ENCODE measurements at places on chromosomes 11 and 22. TPM values are rescaled to one million over a fixed set of nuclear protein-coding genes. Genes with fewer than 3 reads are reported as not detected.

- no peak for DNase-seq
- H3K36me3 ChIP-seq = peaks cover 95% of the 10 kb centered on the region
- peaks cover 24% of the 10 kb centered on the region for H3K4me1 ChIP-seq
- H3K27me3 ChIP-seq = no peaks in the 10 kb centered on the region
- no peak overlapping the region for H3K27ac ChIP-seq
These were observed 34.1 kb upstream of the PARVB start for GRCh38 chr22:43990044-43990443.

GRCh38 chr11:126403022-126403581, 47.6 kb downstream of the ST3GAL4 start:
- H3K4me1 ChIP-seq = peaks cover 18% of the 10 kb centered on the region
- H3K27me3 ChIP-seq = no peaks in the 10 kb centered on the region
- no peak overlapping the region for H3K27ac ChIP-seq
- H3K36me3 ChIP-seq = peaks cover 17% of the 10 kb centered on the region
- H3K4me3 ChIP-seq = no peak overlapping the region

GRCh38 chr11:65498977-65499712, at the start of gene MALAT1:
Gene MALAT1 (plus strand): TSS chr11:65499045.
- peaks cover 35% of the 10 kb centered on the region for H3K4me1 ChIP-seq
- H3K36me3 ChIP-seq = peaks cover 16% of the 10 kb centered on the region
- peak within 1 kb of the TSS; percentile 72 for H3K4me3 ChIP-seq
- peak; percentile 97 for DNase-seq

GRCh38 chr22:29152045-29152953, 53.4 kb upstream of the EMID1 start:
- H3K36me3 ChIP-seq = no peaks in the 10 kb centered on the region
- peaks cover 51% of the 10 kb centered on the region for H3K27me3 ChIP-seq
- H3K4me3 ChIP-seq = peak overlapping the region; percentile 4
- H3K4me1 ChIP-seq = peaks cover 60% of the 10 kb centered on the region
- DNase-seq = peak; percentile 75

DNA sequence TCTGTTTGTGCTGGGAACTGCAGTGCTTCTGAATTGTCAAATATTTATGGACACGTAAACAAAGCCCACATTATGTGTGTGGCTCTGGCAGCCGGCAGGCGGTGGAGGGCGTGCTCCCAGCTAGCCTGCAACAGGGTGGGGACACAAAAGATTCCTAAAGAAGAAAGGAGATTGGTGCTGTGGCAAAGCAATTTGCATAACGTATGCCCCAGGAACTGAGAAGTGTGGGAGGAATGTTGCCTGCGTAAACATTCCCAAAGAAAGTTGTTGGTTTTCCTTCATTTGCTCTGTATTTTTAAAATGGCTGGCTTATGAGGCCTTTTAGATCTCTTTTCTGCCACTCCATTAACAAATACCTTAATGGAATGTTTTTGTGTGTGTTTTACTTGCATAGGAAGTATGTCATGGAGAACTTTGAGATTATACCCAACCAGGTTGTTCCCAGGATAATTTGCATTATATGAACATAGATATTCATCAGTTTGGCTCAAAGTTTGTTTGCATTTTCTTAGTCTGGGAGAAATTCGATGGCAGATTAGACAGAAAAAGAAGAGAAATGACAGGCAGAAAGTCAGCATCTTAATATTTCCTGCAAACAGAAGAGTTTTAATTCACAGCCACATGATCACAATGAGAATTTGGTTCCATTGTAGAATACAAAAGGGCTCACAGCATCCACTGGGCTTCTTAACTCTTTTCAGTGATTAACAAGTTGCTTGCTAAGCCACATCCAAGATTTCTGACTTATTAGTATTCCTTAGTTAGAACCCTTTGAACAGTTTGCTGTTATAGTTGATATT, 41.8 kb upstream of the DLAT start:
- H3K4me3 ChIP-seq = no peak overlapping the region
- DNase-seq = no peak
- peaks cover 24% of the 10 kb centered on the region for H3K27me3 ChIP-seq
- no peak overlapping the region for H3K27ac ChIP-seq

- no peaks in the 10 kb centered on the region for H3K36me3 ChIP-seq
- no peak overlapping the region for H3K27ac ChIP-seq
- no peaks in the 10 kb centered on the region for H3K4me1 ChIP-seq
- no peak for DNase-seq
- H3K27me3 ChIP-seq = no peaks in the 10 kb centered on the region
These were observed 28.4 kb upstream of the SCN3B start for GRCh38 chr11:123682696-123683410.

DNA sequence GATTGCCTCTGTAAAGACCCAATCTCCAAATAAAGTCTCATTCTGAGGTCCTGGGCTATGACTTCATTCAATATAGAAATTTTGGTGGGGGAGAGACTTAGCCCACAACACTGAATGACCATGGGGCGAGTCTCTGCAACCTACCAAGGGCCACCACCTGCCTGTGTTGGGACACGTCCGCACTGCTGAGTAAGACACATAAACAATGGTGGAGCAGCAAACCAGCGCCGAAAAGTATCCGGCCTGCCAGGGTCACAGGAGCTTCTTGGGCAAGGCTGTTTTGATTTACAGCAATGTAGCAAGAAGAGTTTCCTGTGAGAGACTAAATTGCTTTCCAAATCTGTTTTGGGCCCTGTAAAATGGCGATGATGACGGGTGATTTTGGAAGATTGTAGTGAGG, 122.3 kb downstream of the SHANK2 start:
- H3K4me3 ChIP-seq = no peak overlapping the region
- no peaks in the 10 kb centered on the region for H3K4me1 ChIP-seq
- H3K27ac ChIP-seq = no peak overlapping the region
- no peaks in the 10 kb centered on the region for H3K27me3 ChIP-seq
- DNase-seq = peak; percentile 54

DNA sequence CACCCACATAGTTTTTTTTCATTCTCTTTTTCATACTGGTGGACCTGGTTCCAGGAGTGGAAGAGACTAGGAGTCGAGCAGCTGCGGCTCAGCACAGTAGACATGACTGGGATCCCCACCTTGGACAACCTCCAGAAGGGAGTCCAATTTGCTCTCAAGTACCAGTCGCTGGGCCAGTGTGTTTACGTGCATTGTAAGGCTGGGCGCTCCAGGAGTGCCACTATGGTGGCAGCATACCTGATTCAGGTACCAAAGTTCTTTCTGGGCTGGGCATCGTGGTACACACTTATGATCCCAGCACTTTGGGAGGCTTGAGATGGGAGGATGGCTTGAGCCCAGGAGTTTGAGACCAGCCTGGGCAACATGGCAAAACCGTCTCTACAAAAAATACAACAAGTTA, 4.2 kb downstream of the PTPMT1 start:
- no peak overlapping the region for H3K27ac ChIP-seq
- H3K4me3 ChIP-seq = no peak overlapping the region
- H3K36me3 ChIP-seq = peaks cover 9% of the 10 kb centered on the region
- H3K4me1 ChIP-seq = peaks cover 11% of the 10 kb centered on the region
- no peaks in the 10 kb centered on the region for H3K27me3 ChIP-seq

- no peak overlapping the region for H3K4me3 ChIP-seq
- no peak overlapping the region for H3K27ac ChIP-seq
- H3K27me3 ChIP-seq = no peaks in the 10 kb centered on the region
- H3K36me3 ChIP-seq = no peaks in the 10 kb centered on the region
- peaks cover 2% of the 10 kb centered on the region for H3K4me1 ChIP-seq
These were observed 4.4 kb upstream of the MEN1 start for GRCh38 chr11:64814712-64815187.

DNA sequence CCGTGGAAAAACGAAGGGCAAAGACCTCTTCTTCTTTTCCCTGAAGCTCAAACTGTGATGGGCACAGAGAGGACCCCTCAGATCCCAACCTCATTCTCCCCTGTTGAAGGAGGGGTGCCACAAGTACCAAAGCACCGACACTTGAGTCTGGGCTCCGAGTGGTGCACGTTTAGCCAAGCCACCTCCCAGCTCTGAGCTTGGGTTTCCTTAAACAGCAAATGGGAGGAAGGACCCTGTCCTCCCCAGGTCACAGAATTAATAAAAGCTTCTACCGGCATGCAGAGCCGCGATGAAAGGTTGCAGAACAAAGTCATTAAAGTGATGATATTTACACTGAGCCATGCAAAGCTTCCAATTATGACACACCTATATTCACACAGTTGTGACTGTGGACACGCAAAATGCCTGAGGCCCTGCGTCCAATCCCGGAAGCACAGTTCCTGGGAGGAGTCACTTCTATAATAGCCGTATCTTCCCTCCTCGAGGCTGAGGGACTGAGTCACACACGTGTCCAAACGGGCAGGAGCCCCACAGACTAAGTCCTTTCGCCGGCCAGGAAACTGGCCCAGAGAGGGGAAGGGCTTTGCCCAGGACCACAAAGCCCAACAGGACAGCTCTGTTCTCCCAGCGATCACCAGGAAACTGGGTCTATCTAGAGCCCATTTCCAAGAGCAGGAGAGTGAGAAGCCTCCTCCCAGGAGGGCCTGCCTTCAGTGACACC, 922 bp upstream of the CSNK1E start:
- H3K4me1 ChIP-seq = peaks cover 30% of the 10 kb centered on the region
- no peaks in the 10 kb centered on the region for H3K36me3 ChIP-seq
- H3K4me3 ChIP-seq = peak overlapping the region; percentile 23
- DNase-seq = no peak
- peak overlapping the region; percentile 63 for H3K27ac ChIP-seq
- no peaks in the 10 kb centered on the region for H3K27me3 ChIP-seq

DNA sequence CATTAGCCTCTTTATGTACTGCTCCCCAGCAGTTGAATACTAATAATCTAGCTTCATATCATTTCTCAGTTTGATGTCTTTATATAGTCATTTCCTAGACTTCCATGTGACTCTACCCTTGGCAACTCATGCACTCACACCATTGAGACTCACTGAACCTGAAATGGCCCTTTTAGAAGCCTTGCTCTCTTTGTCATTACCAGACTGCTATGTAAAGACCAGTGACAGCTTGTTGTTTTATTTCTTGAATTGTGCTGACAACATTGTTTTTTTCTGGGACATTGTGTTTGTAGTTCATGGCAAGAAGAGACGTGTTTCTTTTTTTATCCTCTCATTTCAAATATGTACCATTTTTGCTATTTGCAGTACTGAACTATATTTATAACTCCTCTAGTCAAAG, 256.5 kb downstream of the CNTN5 start:
- no peak overlapping the region for H3K4me3 ChIP-seq
- no peaks in the 10 kb centered on the region for H3K36me3 ChIP-seq
- no peak overlapping the region for H3K27ac ChIP-seq
- no peaks in the 10 kb centered on the region for H3K27me3 ChIP-seq
- DNase-seq = no peak
- no peaks in the 10 kb centered on the region for H3K4me1 ChIP-seq

- no peak overlapping the region for H3K27ac ChIP-seq
- DNase-seq = no peak
- no peaks in the 10 kb centered on the region for H3K4me1 ChIP-seq
- H3K27me3 ChIP-seq = no peaks in the 10 kb centered on the region
These were observed 2.0 kb downstream of the ARHGAP32 start for GRCh38 chr11:129190087-129190486.

- peak overlapping the region; percentile 55 for H3K27ac ChIP-seq
- H3K4me1 ChIP-seq = no peaks in the 10 kb centered on the region
- no peak overlapping the region for H3K4me3 ChIP-seq
- no peaks in the 10 kb centered on the region for H3K36me3 ChIP-seq
These were observed 17.5 kb upstream of the ACCSL start for GRCh38 chr11:44029977-44030911.

GRCh38 chr22:46072110-46072881, 78.0 kb upstream of the PPARA start:
- no peaks in the 10 kb centered on the region for H3K27me3 ChIP-seq
- peak overlapping the region; percentile 75 for H3K4me3 ChIP-seq

DNA sequence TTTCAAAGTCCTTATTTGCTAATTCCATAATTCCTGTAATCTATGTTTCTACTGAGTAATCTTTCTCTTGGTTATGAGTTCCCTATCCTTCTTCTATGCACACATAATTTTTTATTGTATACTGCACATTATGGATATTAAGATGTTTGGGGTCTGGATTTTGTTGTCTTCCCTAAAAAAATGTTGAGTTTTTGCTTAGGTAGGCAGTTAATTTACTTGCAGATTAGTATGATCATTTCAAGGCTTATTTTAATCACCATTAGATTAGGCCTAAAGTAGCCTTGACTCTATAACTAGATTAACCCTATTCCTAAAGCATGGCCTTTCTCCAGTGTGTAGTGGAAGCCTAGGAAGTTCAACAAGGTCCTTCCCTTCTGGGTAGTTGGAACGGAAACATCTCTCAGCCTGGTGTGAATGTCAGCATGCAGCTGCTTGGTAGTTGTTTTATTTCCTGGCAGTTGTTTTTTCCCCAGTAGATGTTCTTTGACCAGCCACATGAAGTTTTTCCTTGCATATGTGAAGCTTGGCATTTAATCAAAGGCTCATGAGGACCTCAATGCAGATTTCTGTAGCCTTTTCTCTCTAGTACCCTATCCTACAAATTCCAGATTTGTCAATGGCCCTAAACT, 419.3 kb upstream of the NARS2 start:
- no peak overlapping the region for H3K4me3 ChIP-seq
- no peaks in the 10 kb centered on the region for H3K36me3 ChIP-seq
- DNase-seq = no peak
- no peak overlapping the region for H3K27ac ChIP-seq
- H3K4me1 ChIP-seq = no peaks in the 10 kb centered on the region

GRCh38 chr11:92340839-92341238, 116.2 kb downstream of the FAT3 start:
- H3K27ac ChIP-seq = no peak overlapping the region
- no peak for DNase-seq
- H3K4me1 ChIP-seq = no peaks in the 10 kb centered on the region
- H3K4me3 ChIP-seq = no peak overlapping the region

DNA sequence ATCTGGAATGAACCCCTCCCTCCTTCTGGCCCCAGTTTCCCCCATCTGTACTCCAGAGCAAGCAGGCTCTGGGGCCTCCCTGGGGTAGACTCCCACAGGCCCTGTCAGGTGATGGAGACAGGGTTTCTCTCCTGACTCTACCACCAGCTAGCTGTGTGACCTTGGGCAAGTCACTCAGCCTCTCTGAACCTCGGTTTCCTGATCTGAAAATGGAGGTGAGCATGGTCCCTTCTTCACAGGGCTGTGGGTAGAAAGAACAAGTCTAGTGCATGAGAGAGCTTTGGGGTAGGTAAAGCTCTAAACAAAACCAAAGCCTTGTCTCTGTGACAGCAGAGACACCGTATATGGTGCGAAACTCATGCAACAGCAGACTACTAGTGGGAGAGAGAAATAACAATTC, 5.6 kb downstream of the CD5 start:
- H3K36me3 ChIP-seq = no peaks in the 10 kb centered on the region
- no peaks in the 10 kb centered on the region for H3K27me3 ChIP-seq
- H3K4me1 ChIP-seq = no peaks in the 10 kb centered on the region
- no peak overlapping the region for H3K4me3 ChIP-seq

The CASP5 gene
- total RNA-seq = 2.3 TPM

The TESMIN gene
- total RNA-seq = 8.4 TPM

The IGLL5 gene
- total RNA-seq = 130 TPM

The CPT1A gene
- total RNA-seq = 68.5 TPM

The SSRP1 gene
- total RNA-seq = 57.3 TPM

The ANO3 gene
- total RNA-seq = 2.6 TPM
